ENCODE measurements at places on chromosomes 12 and 14. TPM values are rescaled to one million over a fixed set of nuclear protein-coding genes. Genes with fewer than 3 reads are reported as not detected.
A peak's percentile ranks its signal among the peaks of the same experiment; 100 is the strongest.

DNA sequence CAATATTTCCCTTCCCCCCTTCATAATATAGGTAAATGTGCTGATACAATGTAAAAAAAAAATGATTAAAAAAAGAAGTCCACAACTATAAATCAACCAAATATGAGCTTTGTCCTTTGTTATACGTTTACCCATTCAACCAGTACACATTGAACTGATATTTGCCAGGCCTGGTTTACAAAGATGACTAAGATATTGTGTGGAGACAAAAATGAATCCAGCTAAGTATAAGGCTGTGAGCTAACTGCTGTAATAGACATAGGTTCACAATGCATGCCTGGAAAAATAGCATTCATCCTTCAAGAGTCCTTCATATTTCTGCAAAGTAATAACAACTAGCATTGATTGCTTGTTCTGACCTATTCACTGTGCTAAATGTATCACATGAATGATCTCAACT is 6.9 kb downstream of the C12orf56 start:
- no peak for DNase-seq

- DNase-seq: no peak
Measured at GRCh38 chr14:101591582-101591981, 30.3 kb downstream of the DIO3 start.

DNA sequence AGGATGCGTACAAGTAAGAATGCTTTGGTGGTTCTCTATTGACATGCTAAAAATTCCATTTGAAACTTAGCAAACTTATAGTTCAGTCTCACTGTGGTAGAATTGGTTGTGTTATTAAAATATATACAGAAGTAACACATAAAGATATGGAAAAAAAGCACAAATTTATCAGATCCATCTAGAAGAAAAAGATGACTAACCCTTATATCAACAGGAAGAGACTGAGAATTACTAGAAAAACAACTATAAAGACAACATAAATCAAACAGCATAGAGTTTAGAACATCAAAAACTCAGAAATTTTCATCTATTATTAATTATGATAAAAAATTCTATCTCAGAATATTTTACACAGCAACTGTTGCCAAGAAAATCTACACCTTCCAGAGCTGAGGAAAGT is 491.0 kb downstream of the ETNK1 start:
- no peak for DNase-seq

DNA sequence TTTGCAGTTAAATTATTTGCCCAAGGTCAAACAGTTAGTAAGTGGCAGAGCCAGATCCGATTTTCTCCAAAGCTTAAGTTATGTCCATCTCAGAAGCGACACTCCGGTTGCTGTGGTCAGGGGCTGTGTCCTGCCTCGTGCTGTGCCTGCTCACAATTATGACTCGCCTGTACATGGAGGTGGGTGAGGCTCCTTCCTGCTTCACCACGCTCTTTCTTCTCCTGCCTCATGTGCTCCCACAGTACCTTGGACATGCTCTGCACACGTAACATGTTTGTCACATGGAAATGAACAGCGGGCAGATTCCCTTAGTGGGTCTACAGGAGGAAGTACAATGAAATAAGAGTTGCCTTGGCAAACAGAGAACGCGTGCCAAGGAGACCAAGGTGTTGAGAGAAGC is 62.2 kb upstream of the CCND2 start:
- no peak for DNase-seq

Gene CLEC7A
- 0.69 TPM for polyA plus RNA-seq

Gene KCNH3
- polyA plus RNA-seq: not detected

DNA sequence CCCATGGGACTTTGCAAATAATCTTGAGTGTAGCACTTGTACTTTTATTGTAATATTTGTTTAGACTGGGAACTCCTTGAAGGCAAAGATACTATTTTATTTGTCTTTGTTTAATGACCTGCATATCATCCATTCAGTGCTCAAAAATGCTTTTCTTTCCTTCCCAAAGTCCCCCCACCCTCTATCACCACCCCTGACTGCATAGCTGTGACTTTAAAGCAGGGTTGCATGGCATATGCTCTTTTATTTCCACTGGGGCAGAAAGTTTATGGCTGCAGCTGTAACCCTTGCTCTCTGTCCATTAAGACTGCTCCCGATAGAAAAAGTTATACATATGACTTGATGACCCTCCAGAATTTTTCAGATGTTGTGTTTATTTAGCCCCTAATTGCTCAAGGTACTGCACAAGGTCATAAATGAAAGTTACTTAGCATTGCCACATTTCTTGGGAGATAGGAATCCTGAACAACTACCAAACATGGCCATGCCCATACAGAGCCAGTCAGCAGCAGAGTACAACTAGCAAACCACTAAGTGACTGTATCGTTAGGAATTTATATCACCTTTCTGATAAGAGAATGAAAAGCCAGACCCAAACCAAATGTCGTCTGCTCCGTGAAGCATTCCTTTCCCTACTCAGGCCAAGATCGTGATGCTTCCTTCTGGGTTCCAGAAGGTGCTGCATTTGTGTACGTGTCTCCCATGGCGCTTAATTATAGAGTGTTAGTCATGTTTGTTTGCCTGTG is 114.3 kb downstream of the DIP2B start:
- no peak for DNase-seq

Gene ZFHX2
- 0.71 TPM for polyA plus RNA-seq

Gene NABP2
- polyA plus RNA-seq: 31.0 TPM

Gene MMP19
- 1.1 TPM for polyA plus RNA-seq

Gene CPSF2
- polyA plus RNA-seq: 12.7 TPM

Gene PPP1R36
- polyA plus RNA-seq: 0.86 TPM

- DNase-seq: no peak
Measured at GRCh38 chr14:24113379-24113800, 1.2 kb upstream of the DCAF11 start.

DNA sequence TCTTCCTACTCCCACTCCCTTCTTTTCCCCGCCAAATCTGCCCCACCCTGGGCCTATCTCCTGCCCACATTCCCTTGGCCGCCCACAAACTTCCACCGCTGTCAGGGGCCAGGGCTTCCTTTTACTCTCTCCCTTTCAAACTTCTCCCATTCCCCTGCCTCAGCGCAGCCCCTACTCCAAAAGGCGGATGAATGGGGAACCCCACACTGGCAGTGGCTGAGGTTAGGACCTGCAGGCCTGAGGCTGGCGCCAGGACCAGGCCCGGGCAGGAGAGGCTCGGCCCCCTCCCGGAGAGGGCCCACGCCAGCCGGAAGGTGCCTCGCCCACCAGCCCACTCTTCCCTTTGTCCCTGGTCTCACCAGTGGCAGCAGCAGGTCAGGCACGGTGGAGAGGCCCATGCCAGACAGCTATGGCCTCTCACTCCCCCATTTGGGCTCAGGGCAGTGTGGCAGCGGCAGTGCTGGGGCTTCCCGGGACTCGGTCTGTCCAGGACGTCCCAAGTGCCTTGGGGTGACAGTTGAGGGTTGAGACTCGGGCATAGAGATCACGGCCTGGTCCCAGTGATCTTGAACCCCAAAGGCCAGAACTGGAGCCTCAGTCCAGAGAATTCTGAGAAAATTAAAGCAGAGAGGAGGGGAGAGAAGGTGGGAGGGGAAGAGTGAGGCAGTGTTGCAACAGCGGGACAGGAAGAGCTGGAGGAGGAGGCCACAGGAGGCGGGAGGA is at the start of gene TNFRSF1A:
Gene TNFRSF1A (minus strand): TSS at position 660 of the 723 bp plus-strand sequence. CDS start 262 bp downstream, at position 398.
- DNase-seq: peak; percentile 85

DNA sequence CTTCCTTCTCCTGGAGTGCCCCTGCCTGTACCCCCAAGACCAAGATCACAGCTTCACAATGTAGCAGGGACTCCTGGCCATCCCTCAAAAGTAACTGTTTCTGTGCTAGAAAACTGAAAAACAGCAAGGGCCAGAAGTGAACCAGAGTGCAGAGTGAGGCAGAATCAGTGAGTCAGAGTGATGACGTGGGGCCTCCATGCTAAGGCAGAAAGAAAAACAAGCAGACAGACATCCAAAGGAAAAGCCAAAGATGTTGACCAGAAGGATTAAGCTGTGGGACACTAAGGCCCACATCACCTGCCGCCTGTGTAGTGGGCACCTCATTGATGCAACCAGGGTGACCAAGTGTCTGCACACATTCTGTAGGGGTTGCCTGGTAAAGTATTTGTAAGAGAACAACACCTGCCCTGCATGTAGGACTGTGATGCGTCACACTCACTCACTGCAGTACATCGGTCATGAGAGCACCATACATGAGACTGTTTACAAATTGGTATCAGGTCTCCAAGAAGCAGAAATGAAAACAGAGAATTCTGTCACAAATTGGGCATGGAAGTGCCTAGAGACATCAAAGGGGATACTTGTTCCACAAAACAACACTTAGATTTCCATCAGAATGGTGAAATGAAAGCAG is 51.2 kb downstream of the ARMH4 start:
- DNase-seq: no peak

Gene RNASE2
- polyA plus RNA-seq: 1.1 TPM

DNA sequence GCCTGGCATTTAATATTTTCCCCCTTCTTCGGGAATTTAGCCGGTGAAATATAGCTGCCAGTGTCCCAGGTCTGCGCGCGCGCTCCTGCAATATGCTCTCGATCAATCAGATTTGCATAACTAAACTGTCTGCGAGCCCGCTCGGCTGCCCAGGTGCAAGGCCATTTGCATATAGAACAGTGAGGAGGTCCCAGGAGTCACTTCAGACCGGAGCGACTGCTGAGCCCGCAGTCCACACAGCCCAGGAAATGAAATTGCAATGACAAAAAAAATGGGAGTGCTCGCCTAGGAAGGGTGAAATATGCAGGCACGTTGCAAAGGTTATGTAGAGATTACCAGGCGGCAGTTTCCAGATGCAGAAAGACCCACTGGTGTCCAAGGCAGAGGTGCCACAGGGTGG is 228.5 kb downstream of the VRK1 start:
- no peak for DNase-seq

DNA sequence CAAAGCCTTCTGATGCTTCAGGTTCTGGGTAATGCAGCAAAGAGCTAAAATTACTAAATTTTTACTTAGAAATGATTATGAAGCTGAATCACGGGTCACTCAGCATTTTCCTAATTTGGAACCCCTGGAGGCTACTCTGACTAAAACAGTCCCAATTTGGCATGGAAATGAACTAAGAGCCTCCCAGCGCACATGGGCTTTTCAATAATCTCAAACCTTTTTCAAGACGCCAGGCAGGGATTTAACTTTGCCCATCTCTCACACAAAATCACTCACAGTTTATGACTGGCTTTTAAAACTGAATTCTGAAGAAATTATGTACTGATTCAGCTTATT is 68.3 kb downstream of the LLPH start:
- DNase-seq: no peak

DNA sequence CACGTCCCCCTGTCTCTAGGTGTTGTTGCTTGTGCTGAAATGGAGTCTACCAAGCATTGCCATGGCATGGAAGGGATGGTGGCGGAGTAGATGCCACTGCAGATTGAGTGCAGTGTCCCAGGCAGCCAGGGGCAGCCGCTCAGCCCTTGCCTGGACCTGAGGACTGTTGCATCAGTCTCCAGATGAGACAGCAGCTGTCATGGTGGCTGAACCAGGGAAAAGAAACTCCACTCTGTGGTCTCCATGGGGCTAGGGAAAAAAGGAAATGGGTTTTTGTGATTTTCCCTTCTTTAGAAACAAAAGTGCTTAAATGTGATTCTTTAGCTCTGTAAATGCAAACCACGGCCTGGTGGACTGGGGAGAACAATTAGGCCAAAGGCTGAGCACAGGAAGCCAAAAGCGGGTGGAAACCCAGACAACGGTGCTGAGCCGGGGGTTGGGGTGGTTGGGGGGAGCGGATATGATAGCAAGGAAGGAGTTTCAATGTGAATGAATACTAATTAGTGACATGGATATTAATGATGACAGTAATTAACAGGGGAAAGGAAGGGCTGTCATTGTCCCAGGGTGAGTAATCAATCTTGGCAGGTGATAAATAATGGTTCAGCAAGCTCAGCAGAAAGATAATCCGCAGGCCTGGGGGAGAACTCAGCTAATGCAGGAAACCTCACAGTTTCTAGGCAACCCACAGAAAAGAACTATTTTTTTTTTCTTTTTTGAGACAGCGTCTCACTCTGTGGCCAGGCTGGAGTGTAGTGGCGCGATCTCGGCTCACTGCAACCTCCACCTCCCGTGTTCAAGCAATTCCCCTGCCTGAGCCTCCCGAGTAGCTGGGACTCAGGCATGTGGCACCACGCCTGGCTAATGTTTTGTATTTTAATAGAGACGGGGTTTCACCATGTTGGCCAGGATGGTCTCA is 442.6 kb downstream of the DPF3 start:
- DNase-seq: no peak

- DNase-seq: no peak
Measured at GRCh38 chr14:23162800-23163199, 20.7 kb downstream of the SLC7A8 start.

DNA sequence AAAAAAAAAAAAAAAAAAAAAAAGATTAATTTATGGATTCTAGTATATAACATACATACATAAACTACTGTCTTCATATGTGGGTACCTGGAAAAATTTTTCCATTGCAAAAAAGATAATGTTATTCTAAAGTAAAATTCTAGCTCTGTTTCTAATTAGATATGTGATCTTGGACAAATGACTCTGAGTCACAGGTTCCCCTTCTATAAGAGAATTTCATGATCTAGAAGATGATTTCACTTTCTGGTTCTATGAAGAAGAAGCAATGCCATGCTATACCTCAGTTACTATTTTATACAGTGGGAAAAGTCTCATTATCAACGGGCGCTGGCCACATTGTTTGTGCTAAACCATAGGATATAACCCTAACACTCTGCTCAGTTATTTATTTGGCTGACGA is 351.3 kb downstream of the ZFP36L1 start:
- DNase-seq: no peak

Gene PLA2G1B
- polyA plus RNA-seq: 0.81 TPM

Gene BBOF1
- 2.1 TPM for polyA plus RNA-seq

DNA sequence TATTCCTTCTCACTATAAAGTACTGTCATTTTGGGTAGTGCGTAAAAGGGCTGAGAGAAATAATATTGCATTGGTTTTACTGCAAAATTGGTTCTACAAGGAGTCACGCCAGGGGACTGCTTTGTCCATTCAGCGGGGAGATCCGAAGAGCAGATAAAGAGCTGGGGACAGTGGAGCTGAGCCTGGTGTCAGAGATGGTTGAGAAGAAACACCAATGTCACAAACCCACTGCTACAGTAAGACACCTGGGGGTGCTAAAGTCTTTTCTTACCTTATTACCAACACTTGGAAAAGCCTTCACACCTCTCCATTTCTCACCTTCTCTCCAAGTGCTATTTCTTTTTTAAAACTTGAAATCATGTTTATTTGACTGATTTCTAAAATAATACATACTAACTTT is 14.1 kb downstream of the IL31 start:
- no peak for DNase-seq

Gene TEX22
- polyA plus RNA-seq: not detected

DNA sequence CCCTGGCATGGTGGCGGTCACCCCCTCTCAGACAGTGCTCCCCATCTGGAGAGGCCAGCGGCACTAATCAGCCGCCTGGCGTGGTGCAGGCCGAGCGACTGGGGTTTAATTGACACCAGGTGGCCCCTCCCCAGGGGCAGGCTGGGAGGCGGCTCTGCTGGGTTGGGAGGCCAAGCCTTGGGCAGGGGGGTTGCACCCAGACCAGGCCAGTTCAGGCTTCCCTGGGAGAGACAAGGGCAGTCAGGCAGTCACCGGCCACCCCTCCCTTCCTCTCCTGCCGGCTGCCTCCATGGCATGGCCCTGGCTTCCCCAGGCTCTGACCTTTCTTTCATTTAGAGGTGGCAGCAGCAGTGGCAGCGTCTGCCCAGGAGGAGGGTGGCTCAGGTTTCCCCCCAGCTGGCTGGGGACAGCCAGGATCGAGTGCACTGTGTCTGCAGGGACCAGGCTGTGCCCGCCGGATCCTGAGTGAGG is 78.1 kb upstream of the NOS1 start:
- DNase-seq: peak; percentile 62

All from psoas muscle (tissue), 8 donors.